ENCODE measurements at places on chromosomes 7 and 10. TPM values are rescaled to one million over a fixed set of nuclear protein-coding genes. Genes with fewer than 3 reads are reported as not detected.
A peak's percentile ranks its signal among the peaks of the same experiment; 100 is the strongest.

The ALDH18A1 gene
- total RNA-seq: 29.3 TPM

The HGF gene
- total RNA-seq: not detected

The C10orf53 gene
- not detected for total RNA-seq

The GTF2IRD1 gene
- total RNA-seq: 8.8 TPM

The DIP2C gene
- total RNA-seq: 5.7 TPM

GRCh38 chr7:3866277-3866676, 565.2 kb downstream of the SDK1 start:
- no peak for DNase-seq
- H3K4me3 ChIP-seq: no peak overlapping the region
- no peak overlapping the region for H3K27ac ChIP-seq
- no peaks in the 10 kb centered on the region for H3K4me1 ChIP-seq
- no peaks in the 10 kb centered on the region for H3K27me3 ChIP-seq

DNA sequence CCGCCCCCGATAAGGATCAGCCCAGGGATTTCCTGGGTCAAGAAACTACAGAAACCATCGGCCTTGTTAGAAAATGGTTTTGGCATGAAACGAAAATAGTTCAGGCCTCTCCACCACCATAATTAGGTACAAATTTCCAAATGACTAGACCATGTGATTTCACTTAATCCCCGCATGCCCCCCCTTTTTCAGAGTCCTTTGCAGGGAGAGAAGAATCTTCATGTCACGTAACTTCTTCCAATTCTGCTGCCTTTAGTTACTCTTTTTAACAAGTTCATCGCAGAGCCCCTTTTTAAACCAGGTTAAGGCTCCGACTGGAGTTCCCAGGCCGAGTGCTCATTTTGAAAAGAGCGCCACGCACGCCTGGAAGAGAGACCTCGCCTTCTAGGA, 3.4 kb downstream of the PDGFA start:
- H3K27ac ChIP-seq: no peak overlapping the region
- peaks cover 4% of the 10 kb centered on the region for H3K27me3 ChIP-seq
- no peak overlapping the region for H3K4me3 ChIP-seq
- DNase-seq: no peak

GRCh38 chr10:9012312-9012711, 957.8 kb downstream of the GATA3 start:
- no peaks in the 10 kb centered on the region for H3K36me3 ChIP-seq
- H3K27me3 ChIP-seq: no peaks in the 10 kb centered on the region
- no peak overlapping the region for H3K27ac ChIP-seq

DNA sequence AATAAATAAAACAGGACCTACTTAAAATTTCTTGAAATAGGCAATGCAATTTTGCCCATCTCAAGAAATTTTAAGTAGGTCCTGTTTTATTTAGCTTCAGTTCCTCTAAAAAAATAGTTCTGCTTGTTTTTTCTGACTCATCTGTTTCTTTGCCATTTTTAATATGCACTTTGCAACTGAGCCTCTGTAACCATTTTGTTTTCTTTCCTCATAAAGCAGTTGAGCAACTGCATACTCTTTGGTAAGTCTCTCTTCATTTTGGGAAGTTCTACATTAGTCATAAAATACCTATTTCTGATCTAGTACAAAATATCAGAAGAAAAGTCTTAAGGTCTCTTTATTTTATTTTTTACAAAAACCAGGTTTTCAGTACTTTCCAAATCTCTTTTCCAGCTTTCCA, 18.0 kb downstream of the TAS2R40 start:
- DNase-seq: no peak
- no peak overlapping the region for H3K4me3 ChIP-seq
- no peaks in the 10 kb centered on the region for H3K36me3 ChIP-seq
- H3K27me3 ChIP-seq: peaks cover 6% of the 10 kb centered on the region
- H3K27ac ChIP-seq: no peak overlapping the region

DNA sequence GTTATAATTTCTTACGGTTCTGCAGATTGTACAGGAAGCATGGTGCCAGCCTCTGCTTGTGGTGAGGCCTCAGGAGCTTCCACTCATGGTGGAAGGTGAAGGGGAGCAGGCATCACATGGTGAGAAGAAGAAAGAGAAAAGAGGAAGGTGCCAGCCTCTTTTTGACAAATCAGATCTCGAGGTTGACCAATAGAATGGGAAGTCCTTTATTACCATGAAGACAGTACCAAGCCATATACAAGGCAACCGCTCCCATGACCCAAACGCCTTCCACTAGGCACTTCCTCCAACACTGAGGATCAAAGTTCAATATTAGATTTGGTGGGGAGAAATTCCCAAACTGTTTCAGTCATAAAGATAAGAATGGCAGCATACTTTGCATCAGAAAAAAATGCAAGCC, 502.8 kb downstream of the GLRX3 start:
- no peaks in the 10 kb centered on the region for H3K27me3 ChIP-seq
- H3K27ac ChIP-seq: no peak overlapping the region
- no peaks in the 10 kb centered on the region for H3K36me3 ChIP-seq
- H3K4me1 ChIP-seq: no peaks in the 10 kb centered on the region

DNA sequence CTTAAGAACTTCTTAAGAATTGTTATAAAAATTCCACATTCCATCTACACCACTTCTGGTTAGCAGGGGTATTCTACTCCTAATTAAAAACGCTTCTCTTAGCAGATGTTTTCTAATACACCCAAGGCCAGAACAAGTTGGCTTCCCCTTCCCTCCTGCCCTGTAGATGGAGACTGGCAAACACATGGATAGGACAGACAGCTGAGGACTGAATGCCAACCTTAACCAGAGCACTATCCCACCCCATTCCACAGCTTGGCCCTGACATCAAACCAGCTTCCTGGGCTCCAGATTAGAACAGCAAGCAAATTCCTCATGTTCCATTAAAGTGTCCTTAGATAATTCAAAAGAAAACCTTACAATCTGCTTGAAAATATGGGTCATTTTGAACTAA, 56.6 kb upstream of the IL6 start:
- no peak overlapping the region for H3K27ac ChIP-seq
- H3K4me3 ChIP-seq: no peak overlapping the region
- H3K4me1 ChIP-seq: peaks cover 30% of the 10 kb centered on the region
- H3K27me3 ChIP-seq: no peaks in the 10 kb centered on the region
- DNase-seq: no peak

DNA sequence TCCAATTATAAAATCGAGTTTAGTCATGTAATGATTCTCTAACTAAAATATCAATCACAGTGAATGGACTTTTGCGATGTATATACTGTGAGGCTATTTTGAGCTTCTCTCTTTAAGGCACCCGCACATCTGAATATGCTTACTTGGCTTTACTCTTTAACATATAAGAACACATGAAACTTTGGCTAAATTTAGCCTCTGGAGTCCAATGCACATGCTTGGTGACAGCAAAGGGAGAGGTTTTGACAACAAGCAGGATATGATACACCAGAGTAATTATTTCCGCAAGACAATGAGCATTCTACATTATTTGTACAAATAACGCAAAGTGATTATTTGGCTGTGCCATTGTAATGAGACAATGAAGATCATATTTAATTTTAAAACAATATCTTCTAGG, 72.4 kb downstream of the ARID5B start:
- no peaks in the 10 kb centered on the region for H3K27me3 ChIP-seq
- no peak for DNase-seq
- H3K4me1 ChIP-seq: peaks cover 10% of the 10 kb centered on the region
- no peak overlapping the region for H3K27ac ChIP-seq
- H3K36me3 ChIP-seq: no peaks in the 10 kb centered on the region
- H3K4me3 ChIP-seq: no peak overlapping the region

GRCh38 chr7:26202019-26202990, 760 bp downstream of the CBX3 start:
- H3K27ac ChIP-seq: peak overlapping the region; percentile 98
- no peak for DNase-seq
- peaks cover 54% of the 10 kb centered on the region for H3K4me1 ChIP-seq

DNA sequence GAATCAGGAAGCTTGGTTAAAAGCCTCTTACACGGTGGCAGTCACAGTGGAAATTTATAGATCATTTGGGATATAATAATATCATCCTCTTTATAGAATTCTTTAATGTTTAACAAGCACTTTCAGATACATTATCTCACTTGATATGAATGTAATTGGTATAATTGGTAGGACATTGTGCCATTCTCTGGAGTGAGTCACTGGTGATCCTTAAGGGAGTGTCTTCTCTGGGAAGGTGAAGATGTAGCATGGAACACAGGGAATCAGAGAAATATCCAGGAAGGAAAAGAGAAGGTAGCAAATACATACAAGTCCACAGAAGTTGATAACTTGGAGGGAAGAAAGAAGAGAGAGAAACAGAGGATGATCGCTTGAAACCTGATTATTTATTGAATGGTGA, 9.8 kb downstream of the PTPRZ1 start:
- no peaks in the 10 kb centered on the region for H3K4me1 ChIP-seq
- no peak for DNase-seq
- no peak overlapping the region for H3K4me3 ChIP-seq
- no peak overlapping the region for H3K27ac ChIP-seq
- H3K27me3 ChIP-seq: no peaks in the 10 kb centered on the region

DNA sequence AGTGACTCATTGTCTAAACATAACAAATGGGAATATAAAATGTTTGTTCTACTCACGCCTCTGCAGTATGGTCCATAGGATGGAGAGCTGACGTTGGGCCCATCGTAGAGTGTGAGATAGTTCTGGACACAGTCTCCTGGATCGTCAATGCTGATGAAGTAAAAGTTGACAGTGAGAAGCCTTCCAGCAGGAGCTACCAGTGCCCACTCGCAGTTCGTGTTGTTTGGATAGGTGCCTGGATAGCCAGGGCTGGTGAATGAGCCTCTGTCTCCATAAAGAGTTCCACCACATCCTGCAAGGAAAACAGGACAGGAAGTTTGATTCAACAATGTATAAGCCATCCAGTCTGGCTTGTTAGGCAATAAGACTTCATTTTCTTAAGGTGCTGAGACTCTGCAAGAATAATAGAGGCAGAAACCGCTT, 79.6 kb downstream of the OR13A1 start:
- DNase-seq: no peak
- H3K27ac ChIP-seq: no peak overlapping the region
- no peak overlapping the region for H3K4me3 ChIP-seq

DNA sequence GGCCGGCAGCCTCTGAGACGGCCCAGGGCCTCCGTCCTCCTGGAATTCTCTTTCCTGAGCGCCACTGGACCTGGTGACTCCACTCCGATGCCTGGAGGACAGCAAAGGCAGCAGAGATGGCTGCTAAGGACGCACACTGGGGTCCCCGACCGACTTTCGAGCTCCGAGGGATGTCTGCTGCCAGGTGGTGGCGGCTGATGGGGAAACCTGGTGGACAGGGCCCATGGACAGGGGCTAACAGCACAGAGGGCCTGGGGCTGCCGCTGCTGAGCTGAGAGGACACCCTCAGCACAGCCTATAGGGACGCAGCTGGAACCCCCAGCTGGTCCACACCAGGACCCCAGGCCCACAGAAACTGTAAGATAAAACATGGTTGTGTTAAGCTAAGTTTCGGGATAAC, 366.3 kb downstream of the DNAJB6 start:
- H3K36me3 ChIP-seq: no peaks in the 10 kb centered on the region
- no peak overlapping the region for H3K27ac ChIP-seq
- H3K27me3 ChIP-seq: peaks cover 5% of the 10 kb centered on the region
- DNase-seq: no peak
- no peaks in the 10 kb centered on the region for H3K4me1 ChIP-seq

DNA sequence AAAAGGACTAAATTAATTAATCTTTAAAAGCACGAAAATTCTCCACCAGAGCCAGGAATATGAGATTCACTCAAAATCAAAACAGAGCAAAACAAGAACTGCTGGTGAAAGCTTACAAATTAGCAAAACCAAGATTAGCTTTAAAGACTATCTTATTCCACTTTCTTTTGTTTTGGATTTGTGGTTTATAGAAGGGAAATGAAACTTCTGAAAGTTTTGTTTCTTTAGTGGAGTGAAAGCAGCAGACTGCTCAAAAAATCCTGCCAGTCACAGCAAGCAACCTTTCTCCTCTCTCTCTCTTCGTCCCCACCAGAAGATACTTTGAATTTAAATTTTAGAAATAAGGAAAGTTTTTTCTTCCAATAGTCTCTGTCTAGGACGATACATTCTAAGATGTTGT, 7.8 kb downstream of the ACTA2 start:
- peaks cover 8% of the 10 kb centered on the region for H3K4me1 ChIP-seq
- no peaks in the 10 kb centered on the region for H3K27me3 ChIP-seq
- H3K4me3 ChIP-seq: no peak overlapping the region

GRCh38 chr7:30510124-30511075, 5.8 kb upstream of the GGCT start:
- peak; percentile 29 for DNase-seq
- no peak overlapping the region for H3K4me3 ChIP-seq
- no peaks in the 10 kb centered on the region for H3K27me3 ChIP-seq
- no peaks in the 10 kb centered on the region for H3K36me3 ChIP-seq
- H3K27ac ChIP-seq: no peak overlapping the region

GRCh38 chr10:14837003-14837756, 657 bp downstream of the CDNF start:
- H3K4me3 ChIP-seq: peak overlapping the region; percentile 68
- DNase-seq: no peak
- peaks cover 9% of the 10 kb centered on the region for H3K36me3 ChIP-seq
- peaks cover 26% of the 10 kb centered on the region for H3K4me1 ChIP-seq
- peak overlapping the region; percentile 91 for H3K27ac ChIP-seq

- no peak overlapping the region for H3K4me3 ChIP-seq
- no peaks in the 10 kb centered on the region for H3K4me1 ChIP-seq
- H3K36me3 ChIP-seq: no peaks in the 10 kb centered on the region
- no peaks in the 10 kb centered on the region for H3K27me3 ChIP-seq
- no peak overlapping the region for H3K27ac ChIP-seq
- no peak for DNase-seq
Measured at GRCh38 chr7:94700926-94701554, 45.1 kb upstream of the SGCE start.

DNA sequence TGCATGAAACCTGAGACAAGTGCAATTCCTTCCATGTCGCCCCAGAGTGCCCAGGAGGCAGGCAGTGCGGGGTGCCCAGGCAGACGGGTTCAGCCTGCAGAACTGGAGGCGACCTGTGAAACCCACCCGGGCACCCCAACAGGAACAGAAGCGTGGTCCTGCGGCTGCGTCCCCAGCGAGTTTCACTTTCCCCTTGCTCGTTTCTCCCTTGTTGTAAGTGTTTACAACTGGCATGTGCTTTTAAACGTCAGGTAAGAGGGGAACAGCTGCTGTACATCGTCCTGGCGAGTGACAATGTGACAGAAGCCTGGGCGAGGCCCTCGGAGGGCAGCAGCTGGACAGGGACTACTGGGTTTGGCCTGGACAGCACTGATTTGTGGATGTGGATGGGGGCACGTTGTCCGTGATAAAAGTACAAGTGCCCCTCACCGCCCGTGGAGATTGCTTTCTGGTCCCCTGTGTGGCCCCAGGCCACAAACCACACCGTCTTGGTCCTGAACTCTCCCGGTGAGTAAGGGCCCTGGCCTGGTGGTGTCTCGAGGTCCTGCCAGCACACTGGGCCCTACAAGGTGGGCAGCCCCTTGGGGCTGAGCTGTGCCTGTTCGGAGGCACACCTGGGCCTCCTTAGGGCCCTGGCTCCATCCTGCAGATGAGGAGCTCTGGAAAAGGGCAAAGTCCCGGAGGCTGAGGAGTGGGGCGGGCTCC, 4.0 kb downstream of the VENTX start:
- peaks cover 24% of the 10 kb centered on the region for H3K4me1 ChIP-seq
- H3K4me3 ChIP-seq: peak overlapping the region; percentile 42
- no peak for DNase-seq
- H3K36me3 ChIP-seq: no peaks in the 10 kb centered on the region
- H3K27me3 ChIP-seq: peaks cover 28% of the 10 kb centered on the region
- no peak overlapping the region for H3K27ac ChIP-seq

Measured in CD4-positive, alpha-beta memory T cell (primary cell).